CD4-positive, alpha-beta T cell treated with Interleukin-6 at 100 ng/mL for 8 hours (primary cell): ENCODE measurements at places on chromosomes 3 and 15.

- no peak for DNase-seq
Observed at GRCh38 chr15:37131621-37132020, 31.3 kb upstream of the MEIS2 start.

DNA sequence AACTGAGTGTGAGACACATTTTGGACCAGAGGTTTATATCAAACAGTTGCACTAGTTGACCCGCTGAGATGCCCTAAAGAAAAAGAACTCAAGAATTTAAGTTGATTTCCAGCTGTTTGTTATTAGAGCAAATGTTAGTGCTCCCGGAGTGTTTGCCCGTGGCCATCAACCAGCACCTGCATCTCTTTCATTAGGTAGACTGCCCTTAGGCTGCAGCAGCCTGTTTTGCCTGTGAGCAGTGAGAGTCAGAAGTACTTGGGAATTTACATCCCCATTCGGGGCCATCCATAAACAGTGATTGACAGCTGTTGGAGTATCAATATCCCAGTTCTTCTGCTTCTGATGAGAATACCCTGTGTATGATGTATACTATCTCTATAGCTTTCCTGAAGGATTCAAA, 492.6 kb downstream of the RBMS3 start:
- no peak for DNase-seq

DNA sequence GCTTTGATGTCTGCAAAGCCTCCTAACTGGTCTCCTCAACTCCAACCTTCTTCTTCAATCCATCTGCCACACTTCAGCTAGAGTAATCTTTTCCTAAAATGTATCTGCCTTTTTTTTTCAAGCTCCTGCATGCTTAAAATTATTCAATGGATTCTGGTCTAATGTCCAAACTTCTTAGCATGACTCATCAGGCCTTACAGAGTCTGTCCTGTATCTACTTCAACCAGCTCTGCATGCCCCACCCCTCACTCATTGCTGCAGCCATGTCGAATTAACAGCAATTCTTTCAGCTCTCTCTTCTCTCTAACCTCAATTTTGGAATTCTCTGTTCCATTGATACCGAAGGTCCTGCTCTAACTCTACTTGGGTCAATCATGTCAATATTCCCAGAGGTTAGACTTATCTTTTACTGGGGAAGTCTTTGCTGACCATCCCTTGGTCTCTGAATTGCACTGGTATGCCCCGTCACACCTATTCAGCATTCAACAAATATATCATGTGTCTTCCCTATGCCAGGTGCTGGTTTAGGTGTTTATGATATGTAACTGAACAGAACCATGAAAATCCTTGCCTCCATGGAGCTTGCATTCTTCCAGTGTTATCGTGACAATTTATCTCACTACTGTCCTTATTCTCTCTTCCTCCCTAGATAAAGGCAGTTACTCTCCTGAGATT, 88.5 kb upstream of the NANOGP8 start:
- no peak for DNase-seq

DNA sequence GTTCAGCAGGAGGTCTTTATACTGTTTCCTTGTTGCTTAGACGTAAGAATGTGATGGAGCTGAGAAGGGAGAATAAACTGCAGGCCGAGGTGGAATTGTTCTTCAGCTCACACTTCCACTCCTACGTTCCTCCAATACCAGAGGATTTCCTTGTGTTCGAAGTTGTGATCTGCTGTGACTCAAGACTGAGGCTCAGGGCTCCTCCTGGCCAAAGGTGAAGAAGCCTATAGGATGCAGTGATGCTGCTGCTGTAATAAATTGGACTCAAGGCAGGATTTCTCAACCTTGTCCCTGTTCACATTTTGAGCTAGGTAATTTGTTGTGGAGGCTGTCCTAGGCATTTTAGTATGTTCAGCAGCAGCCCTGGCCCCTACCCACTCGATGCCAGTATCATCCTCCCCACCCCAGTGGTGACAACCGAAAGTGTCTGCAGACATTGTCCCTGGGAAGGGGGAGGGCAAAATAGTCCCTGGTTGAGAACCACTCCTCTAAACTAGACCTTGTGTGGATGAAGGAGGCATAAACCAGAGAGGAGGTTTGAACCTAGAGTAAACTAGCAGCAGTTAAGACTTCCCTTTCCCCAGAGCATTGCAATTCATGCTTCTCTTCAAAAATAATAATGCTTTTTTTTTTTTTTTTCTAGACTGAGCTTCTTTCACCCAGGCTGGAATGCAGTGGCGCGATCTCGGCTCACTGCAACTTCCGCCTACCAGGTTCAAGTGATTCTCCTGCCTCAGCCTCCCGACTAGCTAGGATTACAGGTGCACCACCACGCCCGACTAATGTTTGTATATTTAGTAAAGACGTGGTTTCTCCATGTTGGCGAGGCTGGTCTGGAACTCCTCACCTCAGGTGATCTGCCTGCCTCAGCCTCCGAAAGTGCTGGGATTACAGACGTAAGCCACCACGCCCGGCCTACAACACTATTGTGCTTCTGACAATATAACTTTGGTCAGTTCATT, 11.1 kb downstream of the RAP2B start:
- DNase-seq = no peak
